ENCODE measurements at places on chromosomes 12 and 14. TPM values are rescaled to one million over a fixed set of nuclear protein-coding genes. Genes with fewer than 3 reads are reported as not detected.

DNA sequence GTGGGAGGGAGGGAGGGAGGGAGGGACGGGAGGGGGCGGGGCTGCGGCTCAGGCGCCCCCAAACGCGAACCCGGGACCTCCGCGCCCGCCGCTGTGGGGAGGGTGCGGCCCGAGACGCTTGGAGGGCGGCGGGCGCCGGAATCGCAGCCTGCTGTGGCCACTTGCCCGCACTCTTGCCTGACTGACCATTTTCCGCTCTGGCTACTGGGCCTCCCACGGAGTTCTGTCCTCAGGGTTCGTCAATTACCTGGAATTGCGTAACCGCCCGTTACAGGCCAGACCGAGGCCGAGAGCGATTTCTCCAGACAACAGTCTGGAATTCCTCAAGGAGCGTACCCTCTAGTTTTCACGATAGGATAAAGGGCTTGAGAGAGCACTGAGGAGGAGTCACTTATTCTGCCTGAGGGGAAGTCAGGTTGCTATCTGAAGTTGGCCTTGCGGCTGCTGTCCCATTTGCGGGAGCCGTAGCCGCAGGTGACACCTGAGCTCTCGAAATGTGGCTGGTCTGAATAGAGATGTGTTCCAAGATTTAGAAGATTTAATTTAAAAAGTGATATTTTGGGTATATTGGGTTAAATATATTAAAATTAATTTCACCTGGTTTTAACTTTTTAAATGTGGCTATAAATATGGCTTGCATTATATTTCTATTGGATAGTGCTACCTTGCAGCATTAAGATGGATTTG, 446 bp upstream of the ZNF641 start:
- peaks cover 19% of the 10 kb centered on the region for H3K36me3 ChIP-seq
- DNase-seq, result no peak
- H3K27me3 ChIP-seq, result no peaks in the 10 kb centered on the region
- peaks cover 15% of the 10 kb centered on the region for H3K4me1 ChIP-seq
- H3K4me3 ChIP-seq, result peak overlapping the region; percentile 86
- H3K27ac ChIP-seq, result peak overlapping the region; percentile 43

DNA sequence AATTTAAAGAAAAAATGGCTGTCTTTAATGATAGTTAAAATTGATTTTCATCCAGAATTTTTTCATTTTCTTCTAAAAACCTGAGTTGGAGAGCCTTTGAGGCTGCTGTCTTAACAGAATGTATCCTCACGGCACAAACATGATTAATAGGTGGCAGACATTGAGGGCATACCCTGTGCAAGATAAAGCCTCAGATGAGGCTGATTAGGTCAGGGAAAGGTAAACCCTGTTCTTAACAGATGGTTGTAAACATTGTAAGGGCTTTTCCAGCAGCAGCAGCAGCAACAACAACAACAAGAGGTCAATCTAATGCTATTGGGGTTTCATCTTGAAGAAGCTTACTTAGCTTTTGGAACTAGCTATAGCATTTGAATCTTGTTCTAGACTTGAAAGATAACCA, 17.4 kb downstream of the GNG2 start:
- no peak for DNase-seq
- H3K27ac ChIP-seq, result peak overlapping the region; percentile 77
- H3K4me3 ChIP-seq, result no peak overlapping the region
- H3K27me3 ChIP-seq, result no peaks in the 10 kb centered on the region
- H3K36me3 ChIP-seq, result peaks cover 3% of the 10 kb centered on the region

DNA sequence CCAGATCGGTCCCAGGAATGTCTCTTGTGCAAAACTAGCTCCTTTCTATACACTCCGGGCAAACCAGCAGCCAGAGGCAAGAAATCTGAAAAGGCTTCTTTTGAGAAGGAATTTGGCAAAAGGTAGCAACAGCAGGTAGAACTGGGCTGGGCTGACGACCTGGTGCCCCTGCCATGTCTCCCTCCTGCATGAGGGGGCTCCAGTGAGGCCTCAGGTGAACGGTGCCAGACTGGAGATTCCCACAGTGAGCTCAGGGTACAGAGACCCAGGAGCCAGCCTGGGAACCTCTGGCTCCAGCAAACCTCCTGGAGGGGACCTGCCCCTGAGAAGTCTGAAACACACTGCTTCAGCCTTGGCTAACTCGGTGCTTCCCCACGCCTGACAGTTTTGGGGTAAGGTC, 10.8 kb downstream of the ITPK1 start:
- H3K4me1 ChIP-seq, result peaks cover 62% of the 10 kb centered on the region
- peak overlapping the region; percentile 44 for H3K27ac ChIP-seq
- no peak for DNase-seq
- no peak overlapping the region for H3K4me3 ChIP-seq

DNA sequence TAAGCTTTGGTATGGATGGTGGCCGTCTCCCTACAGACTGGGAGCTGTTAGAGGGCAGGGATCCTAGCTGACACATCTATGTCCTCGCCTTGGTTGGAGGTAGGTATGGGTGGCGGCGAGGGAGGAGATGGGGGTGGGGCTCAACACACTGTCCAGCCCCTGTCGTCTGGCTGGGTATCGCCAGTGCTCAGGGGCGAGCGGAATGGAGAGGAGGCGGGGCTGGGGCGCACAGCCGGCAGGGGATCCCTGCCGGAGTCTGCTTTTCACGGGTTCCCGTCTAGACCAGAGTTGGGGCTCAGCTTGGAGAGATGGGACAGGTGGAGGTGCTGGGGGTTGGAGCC, 16.1 kb downstream of the TAMALIN start:
- peak overlapping the region; percentile 31 for H3K27ac ChIP-seq
- H3K4me1 ChIP-seq, result peaks cover 56% of the 10 kb centered on the region
- no peak overlapping the region for H3K4me3 ChIP-seq
- no peaks in the 10 kb centered on the region for H3K36me3 ChIP-seq
- no peaks in the 10 kb centered on the region for H3K27me3 ChIP-seq
- DNase-seq, result no peak

DNA sequence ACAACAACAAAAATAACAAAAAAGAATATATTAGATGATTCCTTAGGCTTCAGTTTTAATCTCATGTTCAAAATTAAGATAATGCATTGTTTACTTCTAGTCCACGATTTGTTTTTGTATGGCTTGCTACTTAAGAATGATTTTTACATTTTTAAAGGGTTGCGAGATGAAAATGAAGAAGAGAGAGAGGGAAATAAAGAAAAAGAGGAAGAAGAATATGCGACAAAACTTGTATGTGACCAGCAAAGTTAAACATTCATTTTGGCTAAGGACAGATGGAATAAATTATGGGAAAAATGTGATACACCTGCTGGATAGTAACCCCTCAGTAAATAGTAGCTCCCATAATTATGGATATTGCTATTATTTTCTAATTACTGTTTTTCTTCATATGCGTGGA, 1.2 kb upstream of the GIT2 start:
- no peak for DNase-seq
- H3K27ac ChIP-seq, result no peak overlapping the region
- H3K36me3 ChIP-seq, result peaks cover under 1% of the 10 kb centered on the region
- H3K27me3 ChIP-seq, result no peaks in the 10 kb centered on the region

DNA sequence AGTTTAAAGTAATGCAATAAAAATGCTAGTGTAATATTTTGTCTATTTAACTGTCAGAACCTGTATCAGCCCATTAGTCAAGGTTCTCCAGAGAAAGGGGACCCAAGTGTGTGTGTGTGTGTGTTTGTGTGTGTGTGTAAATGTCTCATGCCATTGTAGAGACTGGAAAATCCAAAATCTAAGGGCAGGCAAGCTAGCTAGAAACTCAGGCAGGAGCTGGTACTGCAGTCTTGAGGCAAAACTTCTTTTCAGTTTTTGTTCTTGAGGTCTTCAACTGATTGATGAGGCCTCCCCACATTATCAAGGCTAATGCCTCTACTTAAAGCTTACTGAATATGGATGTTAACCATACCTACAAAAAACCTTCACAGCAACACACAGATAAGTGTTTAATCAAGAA, 126.7 kb downstream of the PRKD1 start:
- no peak overlapping the region for H3K4me3 ChIP-seq
- no peaks in the 10 kb centered on the region for H3K27me3 ChIP-seq
- no peaks in the 10 kb centered on the region for H3K36me3 ChIP-seq
- no peak for DNase-seq
- H3K27ac ChIP-seq, result no peak overlapping the region

- no peaks in the 10 kb centered on the region for H3K27me3 ChIP-seq
- H3K4me3 ChIP-seq, result no peak overlapping the region
- no peak overlapping the region for H3K27ac ChIP-seq
These were observed 34.9 kb downstream of the SH2B3 start for GRCh38 chr12:111440631-111441030.

DNA sequence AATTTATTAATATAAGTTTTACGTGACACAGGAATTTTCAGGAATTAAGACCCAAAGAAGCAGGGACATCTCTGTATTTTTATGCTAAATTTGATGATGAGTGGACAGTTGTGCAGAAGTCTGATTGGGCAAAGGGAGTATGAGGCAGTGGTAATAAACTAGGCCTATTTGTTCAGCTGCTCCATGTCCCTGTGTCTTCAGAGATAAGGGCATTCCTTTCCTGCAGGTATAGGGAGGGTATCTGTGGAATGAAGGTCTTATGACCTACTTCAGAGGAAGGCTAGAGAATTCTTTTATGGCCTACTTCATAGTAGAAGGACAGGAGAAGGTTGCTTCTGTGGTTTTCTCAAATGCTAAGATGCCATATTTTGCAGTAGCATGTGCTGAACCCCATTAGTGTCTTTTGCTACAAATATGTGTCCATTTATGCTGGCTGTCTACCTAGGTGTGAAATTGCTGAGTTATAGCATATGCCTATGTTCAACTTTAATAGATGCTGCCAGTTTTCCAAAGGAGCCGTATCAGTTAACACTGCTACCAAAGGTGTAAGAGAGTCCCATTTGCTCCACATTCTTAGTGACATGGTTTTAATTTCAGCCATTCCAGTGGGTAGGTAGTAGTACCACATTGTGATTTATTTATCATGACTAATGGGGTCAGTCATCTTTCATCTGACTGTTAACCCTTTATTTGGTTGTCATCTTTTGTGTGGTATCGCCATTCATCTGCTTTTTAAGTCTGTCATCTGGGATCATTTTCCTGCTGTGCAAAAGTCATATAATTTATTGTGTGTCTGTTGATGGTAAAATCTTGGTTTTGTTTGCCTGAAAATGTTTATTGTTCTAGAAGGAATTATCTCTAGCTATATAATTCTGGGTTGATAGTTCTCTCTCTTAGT, 410.7 kb upstream of the RGS6 start:
- no peak overlapping the region for H3K4me3 ChIP-seq
- H3K27me3 ChIP-seq, result no peaks in the 10 kb centered on the region
- peaks cover 3% of the 10 kb centered on the region for H3K36me3 ChIP-seq
- peaks cover 3% of the 10 kb centered on the region for H3K4me1 ChIP-seq
- no peak overlapping the region for H3K27ac ChIP-seq
- DNase-seq, result no peak

DNA sequence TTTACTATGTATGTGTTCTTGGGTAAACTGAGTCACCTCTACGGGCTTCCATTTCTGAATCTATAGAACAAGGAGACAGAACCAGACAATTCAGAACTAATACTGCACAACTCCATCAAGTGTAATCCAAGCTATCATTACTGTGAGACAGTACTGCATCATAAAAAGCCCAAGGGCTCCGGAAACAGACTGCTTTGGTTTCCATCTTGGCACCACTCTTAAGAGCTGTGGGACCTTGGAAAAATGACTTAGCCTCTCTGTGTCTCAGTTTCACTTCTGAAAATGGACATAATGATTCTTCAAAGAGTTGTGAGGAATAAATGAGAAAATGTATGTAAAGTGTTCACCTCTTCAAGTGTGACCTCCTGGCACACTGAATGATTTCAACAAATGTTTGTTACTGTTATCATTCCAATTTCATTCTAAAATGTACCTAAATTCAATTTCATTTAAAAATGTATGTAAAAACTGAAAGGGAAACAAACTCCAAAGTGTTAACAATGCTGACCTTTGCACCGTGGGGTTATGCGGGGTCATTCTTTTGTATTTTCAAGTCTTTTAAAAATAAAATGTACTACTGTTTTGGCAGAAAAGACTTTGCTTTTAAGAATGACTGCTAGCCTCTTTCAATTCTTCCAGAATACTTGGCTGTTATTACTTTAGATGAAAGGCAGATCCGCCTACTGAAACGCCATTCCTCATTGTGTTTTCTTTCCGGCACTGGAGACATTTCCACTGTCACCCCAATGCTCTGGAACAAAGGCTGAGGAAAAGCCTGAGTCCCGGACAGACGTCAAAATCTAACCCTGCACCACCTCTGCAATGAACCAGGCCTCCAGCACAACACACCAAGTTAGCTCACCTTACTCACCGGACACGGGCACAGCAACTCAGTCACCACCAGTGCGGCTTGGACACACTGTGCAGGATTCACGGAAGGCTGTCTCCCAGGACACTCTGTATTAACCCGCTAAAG, 62.8 kb downstream of the TMCC3 start:
- no peaks in the 10 kb centered on the region for H3K4me1 ChIP-seq
- no peak overlapping the region for H3K27ac ChIP-seq
- no peak overlapping the region for H3K4me3 ChIP-seq
- H3K27me3 ChIP-seq, result no peaks in the 10 kb centered on the region
- DNase-seq, result no peak

GRCh38 chr12:77925536-77926108, 94.9 kb downstream of the NAV3 start:
- H3K4me1 ChIP-seq, result no peaks in the 10 kb centered on the region
- no peak overlapping the region for H3K27ac ChIP-seq

Gene KICS2
- total RNA-seq, result 18.7 TPM

Gene HCAR3
- total RNA-seq, result not detected

Gene C12orf54
- not detected for total RNA-seq

Gene GSKIP
- total RNA-seq, result 15.8 TPM

Gene ASCL1
- total RNA-seq, result not detected

Gene CLEC2A
- not detected for total RNA-seq

Gene TAS2R42
- not detected for total RNA-seq

Gene ABCC9
- total RNA-seq, result not detected

Data from B cell (primary cell).